ENCODE measurements at places on chromosomes 4 and X.
A peak's percentile ranks its signal among the peaks of the same experiment; 100 is the strongest.

GRCh38 chr4:98536631-98537030 is 121.8 kb downstream of the TSPAN5 start:
- no peak for DNase-seq

DNA sequence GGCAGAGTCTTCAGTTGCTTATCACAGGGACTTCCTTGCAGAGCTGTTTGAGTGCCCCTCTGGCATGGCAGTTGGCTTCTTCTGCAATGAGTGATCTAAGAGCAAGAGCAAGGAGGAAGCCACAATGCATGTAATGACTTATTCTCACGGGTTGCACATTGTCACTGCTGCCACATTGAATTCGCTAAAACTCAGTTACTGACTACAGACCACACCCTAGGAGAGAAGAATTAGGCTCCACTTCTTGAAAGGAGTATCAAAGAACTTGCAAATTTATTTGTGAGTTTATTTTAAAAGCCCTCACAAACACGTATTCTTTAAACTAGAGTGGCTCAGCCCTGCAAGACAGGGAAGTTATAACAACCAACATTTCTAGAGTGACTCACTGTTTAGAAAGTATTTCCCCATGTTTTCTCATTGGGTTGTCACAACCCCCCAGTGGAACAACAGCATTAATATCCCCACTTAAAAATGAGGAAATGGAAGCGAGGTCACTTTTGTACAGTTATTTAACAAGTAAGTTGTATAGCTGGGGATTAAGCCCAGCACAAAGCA is 32.4 kb upstream of the RBPJ start:
- DNase-seq, result peak; percentile 52

- DNase-seq, result no peak
These were observed 47.1 kb upstream of the CLCN4 start for GRCh38 chrX:10109695-10110094.

GRCh38 chrX:7201496-7201895 is 53.5 kb upstream of the PUDP start:
- no peak for DNase-seq
